ENCODE measurements at places on chromosomes 3 and 15.

DNA sequence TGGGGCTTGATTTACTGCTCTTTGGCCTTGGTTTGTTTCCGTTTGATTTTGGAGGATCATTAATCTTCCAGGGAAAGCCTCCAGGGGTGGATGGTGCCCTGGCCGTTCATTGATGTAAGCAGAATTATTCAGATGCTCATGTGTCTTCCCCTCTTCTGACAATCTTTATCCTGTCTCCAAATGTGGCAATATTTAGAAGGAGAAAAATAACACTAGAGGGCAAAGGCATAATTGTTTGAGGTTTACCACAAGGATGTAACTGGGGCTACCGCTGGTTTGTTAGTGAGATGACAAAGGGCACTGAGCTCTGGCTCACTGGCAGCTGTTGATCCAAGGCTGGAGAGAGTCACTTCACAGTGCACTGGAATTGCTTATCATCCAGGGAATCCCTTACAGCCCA, 18.2 kb upstream of the PLCL2 start:
- DNase-seq, result no peak

- peak; percentile 35 for DNase-seq
These were observed 26.5 kb downstream of the KLF13 start for GRCh38 chr15:31352911-31353811.

- no peak for DNase-seq
These were observed 739.4 kb downstream of the MCTP2 start for GRCh38 chr15:94970802-94971201.

DNA sequence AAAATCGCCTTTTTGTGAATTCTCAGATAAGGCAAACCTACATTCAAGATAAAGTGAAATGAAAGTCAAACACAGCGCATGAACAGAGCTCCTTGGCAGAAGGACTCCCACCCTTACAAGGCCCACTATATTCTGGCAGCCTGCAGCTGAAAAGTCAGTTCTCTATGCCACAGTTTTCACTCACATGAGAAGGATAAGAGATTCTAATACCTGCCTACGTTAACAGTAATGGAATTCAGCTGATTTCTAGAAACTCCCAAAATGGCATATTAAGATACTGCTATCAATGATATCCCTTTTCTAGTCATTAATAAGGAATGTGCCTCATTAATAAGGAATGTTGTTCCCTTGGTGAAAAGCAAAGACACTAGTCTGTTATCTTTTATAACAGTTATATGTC, 27.0 kb downstream of the SLC30A4 start:
- DNase-seq, result no peak
